ENCODE measurements at places on chromosomes 11 and 22.

DNA sequence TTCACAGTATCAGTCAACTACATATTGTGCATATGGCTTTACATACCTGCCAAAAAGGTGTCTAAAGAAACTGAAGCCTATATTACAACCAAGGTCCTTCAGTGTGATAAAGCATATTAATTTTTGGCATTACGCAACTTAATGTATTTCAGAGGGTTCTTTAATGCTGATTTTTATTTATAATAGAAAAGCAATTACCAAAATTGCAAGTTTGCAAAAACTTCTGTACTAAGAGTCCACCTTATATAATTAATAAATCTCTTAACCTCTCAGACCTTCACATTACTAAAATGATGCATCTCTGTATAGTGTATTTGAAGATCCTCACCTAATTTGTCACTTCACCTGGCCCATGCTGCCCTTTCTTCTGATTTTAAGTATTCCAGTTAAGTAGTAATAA lies 128.6 kb downstream of the GUCY1A2 start:
- DNase-seq: no peak

DNA sequence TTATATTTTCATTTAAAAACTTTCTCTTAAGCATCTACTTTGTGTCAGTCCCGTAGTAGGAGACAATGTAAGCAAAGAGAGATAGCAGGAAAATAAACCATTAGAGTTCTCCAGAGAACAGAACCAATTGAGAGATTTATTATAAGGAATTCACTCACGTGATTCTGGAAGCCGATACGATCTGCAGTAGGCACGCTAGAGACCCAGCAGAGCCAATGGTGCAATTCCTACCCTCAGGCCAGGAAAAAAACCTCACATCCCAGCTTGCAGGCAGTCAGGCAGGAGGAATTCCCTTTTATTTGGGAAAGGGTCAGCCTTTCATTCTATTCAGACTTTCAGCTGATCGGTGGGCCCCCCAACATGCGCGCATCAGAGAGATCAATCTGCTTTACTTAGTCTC lies 7.3 kb upstream of the PLEKHA7 start:
- DNase-seq: no peak

- no peak for DNase-seq
Observed at GRCh38 chr22:37245740-37246139, 1.7 kb upstream of the RAC2 start.

GRCh38 chr22:40666151-40666848 lies 13.0 kb upstream of the MCHR1 start:
- DNase-seq: no peak

DNA sequence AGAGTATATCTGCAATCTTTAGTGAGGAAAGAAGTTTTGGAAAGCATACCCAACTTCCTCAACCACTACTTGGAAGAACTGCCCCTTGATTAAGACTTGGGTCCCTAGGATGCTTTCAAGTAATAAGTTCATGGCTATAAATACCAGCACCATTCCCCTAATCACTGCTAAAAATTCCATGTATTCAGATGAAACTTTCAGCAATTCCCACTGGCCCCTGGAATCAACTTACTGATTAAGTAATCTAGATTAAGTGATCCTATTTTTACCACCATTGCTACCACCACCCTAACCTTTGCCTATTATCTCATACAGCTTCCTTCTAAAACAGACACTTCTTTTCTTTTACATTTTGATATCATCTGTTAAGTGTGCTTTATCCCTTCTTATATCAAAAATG lies 10.5 kb downstream of the PICALM start:
- DNase-seq: no peak

GRCh38 chr11:94884376-94884775 lies 89.0 kb downstream of the CWC15 start:
- no peak for DNase-seq

- DNase-seq: no peak
Observed at GRCh38 chr22:45537734-45538181, 35.1 kb downstream of the FBLN1 start.

DNA sequence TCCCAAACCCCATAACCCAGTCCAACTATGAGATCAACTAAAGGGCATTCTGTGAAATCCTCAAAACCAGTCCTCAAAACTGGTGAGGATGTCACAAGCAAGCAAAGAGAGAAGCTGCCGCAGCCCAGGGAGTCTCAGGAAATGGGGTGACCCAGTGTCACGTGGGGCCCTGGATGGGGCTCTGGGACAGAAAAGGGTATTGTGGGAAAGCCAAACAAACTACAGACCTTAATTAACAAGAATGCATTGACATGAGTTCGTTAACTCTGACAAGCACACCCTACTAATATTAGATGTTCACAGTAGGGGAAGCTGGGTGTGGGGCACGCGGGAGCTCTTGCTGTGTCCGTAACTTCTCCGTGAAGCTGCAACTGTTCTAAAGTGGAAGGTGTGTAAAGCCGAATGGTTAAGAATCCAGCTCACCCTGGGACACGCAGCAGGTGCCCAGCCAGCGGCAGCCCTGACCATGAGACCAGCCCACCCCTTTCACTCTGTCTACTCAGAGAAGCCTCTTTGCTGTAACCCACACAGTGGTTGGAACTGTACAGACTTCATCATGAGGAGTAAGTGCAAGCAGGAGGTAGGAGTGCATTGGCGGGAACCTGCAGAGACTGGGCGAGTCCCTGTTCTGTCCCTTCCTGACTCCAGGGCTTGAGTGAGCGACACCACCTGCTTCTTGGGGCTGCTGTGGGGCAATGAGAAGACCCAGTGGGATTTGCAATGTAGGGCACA lies 17.9 kb downstream of the LINC01488 start:
- no peak for DNase-seq

DNA sequence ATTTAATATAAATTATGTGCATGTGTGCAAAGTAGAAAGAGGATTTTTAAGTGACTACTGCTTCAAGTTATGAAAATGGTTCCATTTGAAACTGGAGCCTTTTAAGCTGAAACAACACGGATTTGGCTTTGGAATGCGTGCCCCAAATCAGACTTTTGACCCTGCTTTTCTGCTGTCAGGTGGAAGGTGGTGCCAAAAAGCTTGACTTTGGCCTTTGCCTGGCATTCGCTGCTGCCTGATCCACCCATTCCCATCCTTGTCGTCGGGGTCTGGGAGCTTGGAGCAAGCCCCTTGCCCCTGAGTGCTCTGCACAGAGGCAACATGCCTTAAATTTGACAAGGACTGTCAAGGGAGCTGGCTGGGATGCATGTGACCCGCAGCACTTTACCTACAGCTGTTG lies 335.3 kb upstream of the SYN3 start:
- DNase-seq: no peak

GRCh38 chr11:59938132-59938531 lies at the start of gene OOSP1:
Gene OOSP1 (plus strand): TSS chr11:59938432. CDS start chr11:59938455, 23 bp downstream.
- no peak for DNase-seq

DNA sequence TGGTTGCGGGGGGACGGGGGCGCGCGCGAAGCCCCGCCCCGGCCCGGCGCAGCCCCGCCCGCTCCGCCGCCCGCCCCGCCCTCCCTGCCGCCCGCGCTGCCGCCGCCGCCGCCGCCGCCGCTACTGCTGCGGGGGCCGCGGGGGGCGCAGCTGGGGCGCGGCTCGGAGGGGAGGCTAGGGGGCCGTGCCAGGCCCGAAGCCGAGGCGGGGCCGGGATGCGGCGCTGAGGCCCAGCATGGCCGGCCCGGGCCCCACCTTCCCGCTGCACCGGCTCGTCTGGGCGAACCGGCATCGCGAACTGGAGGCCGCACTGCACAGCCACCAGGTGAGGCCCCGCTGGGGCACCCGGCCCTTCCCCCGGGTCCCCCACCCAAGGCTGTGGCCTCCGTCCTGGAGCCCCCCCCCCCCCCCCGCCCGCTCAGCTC lies at the start of gene ANKRD13D:
Gene ANKRD13D, plus strand, starts transcription at position 78 of the 425 bp plus-strand sequence. Its CDS starts 158 bp downstream, at position 236.
- DNase-seq: no peak

DNA sequence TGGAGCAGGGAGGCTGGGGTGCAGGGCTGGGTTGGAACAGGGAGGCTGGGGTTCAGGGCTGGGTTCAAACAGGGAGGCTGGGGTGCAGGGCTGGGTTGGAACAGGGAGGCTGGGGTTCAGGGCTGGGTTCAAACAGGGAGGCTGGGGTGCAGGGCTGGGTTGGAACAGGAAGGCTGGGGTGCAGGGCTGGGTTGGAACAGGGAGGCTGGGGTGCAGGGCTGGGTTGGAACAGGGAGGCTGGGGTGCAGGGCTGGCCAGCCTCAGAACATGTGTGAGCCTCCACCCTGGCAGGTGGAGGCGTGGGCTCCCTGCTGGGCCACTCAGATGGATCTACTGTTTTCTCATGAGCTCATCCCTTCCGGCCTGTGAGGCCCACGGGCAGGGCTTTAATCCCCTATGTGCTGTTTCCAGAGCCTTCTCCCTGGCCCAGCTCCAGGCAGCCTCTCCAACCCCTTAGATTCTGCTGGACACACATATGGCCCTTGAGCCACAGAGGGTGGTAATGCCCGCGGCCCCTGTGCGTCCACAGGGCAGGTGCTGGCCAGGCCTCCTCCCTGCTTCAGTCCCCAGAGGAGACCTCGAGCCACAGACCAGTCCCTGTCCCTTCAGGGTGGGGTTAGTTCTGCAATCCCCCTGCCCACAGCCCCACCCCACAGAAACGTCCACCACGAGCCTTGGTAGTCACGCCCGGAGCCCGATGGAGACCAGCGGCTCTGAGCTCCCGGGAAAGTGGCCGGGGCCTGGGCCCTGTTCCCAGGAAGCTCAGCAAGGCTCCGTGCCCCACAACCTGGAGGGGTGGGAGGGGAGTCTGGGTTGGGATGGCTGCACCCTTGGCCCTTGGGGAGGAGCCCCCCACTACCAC lies 197.9 kb downstream of the BRD1 start:
- no peak for DNase-seq

- no peak for DNase-seq
Observed at GRCh38 chr11:102719620-102720277, 5.0 kb downstream of the MMP8 start.

DNA sequence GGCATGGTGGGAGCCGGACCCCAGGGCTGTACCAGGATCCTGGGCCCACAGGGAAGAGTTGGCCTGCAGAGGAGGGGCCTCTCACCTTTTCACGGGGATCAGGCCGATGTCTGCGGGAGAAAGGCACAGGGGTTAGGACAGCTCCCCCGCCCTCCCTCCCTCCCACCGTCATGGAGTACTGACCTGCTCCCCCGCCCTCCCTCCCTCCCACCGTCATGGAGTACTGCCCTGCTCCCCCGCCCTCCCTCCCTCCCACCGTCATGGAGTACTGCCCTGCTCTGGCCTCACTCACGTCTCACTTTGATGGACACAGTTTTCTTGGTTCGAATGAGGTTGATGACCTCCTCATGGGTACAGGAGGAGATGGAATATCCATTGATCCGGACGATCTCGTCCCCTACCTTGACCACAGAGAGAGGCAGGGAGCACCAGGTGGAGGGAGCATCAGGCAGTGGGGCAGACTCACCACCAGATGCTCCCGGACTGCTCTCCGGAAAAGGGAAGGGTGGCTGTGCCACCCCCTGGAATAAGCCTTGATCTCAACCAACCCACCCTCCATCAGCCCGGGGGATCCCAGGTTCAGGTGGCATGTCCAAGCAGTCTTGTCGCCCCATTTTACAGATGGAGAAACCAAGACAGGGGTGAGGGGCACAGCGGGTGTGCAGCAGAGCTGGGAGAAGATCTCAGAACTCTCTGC lies 17.1 kb downstream of the USH1C start:
- DNase-seq: no peak

- no peak for DNase-seq
Observed at GRCh38 chr11:57885298-57886050, 123.9 kb downstream of the CTNND1 start.

- no peak for DNase-seq
Observed at GRCh38 chr11:118274186-118274585, 10.1 kb upstream of the MPZL2 start.

DNA sequence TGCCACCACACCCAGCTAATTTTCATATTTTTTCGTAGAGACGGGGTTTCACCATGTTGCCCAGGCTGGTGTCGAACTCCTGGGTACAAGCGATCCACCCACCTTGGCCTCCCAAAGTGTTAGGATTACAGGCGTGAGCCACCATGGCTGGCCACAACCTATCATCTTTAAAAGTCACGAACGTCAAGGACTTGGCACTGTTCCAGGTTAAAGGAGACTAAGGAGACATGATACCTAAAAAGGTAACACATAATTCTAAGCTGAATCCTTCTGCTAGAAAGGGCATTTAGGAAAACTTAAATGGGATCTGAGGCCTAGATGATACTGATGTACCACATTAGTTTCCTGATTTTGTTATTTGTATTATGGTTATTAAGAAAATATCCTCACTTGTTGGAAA lies 43.3 kb upstream of the SYT9 start:
- DNase-seq: no peak

DNA sequence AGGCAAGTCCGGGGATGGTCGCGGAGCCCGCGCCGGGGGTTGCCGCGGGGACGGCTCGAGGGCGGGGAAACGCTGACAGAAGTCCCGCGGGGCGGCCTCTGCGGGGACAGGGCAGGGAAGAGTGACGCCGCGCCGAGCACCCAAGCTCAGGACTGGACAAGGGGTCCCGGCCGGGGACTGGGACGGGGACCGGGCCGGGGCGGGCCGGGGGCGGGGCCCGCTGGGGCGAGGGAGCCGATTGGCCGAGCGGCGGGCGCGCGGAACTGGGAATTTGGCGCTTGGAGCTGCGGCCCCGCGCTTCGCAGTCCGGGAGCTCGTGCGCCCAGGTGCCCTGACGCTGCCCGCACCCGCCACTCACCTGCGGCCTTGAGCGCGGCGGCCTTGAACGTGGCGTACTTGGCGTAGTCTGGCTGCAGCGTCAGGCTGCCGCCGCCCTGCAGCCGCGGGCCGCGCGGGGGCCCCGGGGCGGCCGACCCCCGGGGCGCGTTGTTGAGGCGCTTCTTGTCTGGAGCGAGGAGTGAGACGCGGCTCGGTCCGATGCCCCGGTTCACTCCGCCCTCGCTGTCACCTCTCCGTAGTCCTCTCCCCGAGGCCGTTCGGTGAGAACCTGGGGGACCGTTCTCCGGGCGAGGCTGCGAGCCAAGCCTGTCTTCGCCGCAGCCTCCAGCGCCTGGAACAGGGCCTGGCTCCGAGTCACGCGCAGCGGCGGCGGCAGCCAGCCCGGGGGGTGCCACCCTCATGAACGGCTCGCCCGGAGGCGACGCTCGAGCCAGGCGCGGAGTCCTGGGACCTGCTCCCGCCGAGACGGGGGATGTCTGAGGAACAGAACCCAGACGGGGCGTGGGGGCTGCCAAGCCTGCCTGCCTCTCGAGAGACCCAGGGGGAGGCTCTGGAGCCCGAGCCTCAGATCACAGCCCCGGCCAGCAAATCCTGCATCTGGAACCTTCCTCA lies 4.5 kb downstream of the SHISA8 start:
- DNase-seq: no peak

GRCh38 chr11:10731064-10731680 lies 19.9 kb upstream of the CTR9 start:
- DNase-seq: no peak

DNA sequence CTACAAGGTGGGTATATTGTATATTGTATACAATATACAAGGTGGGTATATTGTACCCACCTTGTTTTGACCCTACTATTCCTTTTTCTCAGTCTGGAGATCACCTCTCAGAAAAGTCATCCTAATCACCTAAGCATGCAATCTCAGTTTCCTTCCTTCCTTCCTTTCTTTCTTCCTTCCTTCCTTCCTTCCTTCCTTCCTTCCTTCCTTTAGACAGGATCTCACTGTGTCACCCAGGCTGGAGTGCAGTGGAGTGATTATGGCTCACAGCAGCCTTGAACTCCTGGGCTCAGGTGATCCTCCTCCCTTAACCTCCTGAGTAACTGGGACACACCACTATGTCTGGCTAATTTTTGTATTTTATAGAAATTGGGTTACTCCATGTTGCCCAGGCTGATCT lies 1.2 kb upstream of the KCNE3 start:
- no peak for DNase-seq

- no peak for DNase-seq
Observed at GRCh38 chr11:119416606-119417580, 6.1 kb downstream of the THY1 start.

GRCh38 chr22:44273175-44273574 lies 39.6 kb downstream of the SHISAL1 start:
- DNase-seq: no peak
